Nucleus accumbens (tissue), 56 donors: ENCODE measurements at places on chromosomes 1 and 21.

DNA sequence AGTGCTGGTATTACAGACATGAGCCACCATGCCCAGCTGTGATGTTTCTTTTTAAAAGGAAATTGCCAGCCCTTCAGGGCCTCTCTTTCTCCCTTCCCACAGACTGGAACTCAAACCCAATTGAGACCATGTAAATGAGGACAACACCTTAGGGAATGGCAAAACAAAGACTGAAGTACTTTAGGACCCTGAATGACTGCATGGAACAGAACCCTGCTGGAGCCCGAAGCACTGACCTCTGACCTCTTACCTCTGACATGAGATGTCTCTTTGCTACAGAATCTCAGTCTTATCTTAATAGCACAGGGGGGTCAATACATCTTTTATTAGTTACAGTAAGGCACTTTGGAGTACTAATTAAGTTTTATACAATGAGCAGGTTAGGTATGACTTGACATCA lies 15.5 kb upstream of the DR1 start:
- DNase-seq, result no peak

GRCh38 chr1:10149231-10149630 lies 61.1 kb upstream of the KIF1B start:
- DNase-seq, result no peak

DNA sequence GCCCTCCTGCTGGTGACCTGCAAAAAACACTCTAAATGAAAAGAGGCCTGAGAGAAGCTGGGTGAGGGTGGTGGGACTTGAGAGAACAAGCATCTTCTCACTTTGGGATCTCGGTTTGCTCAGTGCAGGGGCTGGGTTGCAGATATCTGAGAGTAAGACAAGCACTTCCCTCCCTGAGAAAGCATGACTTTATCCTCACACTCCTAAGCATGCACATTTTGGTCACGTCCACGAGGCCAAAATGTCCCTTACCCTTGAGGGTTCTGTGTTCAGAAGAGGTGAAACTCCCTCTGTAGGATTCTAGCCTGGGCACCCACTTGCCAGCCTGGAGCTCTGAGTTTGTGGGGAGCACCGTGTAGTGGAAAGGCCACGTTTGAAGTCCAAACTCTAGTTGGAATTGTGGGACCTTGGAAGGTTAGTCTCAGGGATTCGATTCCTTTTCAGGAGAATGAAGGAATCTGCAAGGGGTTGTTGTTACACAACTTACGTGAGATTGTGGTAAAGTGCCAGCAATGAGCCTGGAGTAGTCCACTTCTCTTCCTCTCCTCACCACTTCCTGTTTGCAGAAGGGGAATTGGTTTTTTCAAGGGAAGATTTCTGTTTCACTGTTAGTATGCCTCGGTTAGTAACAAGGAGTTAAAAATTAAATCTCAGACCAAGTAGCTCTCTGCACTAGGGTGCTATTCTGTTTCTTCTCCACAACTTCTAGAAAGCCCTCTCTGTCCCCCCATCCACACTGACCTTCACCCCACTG lies 3.0 kb downstream of the FCAMR start:
- no peak for DNase-seq

DNA sequence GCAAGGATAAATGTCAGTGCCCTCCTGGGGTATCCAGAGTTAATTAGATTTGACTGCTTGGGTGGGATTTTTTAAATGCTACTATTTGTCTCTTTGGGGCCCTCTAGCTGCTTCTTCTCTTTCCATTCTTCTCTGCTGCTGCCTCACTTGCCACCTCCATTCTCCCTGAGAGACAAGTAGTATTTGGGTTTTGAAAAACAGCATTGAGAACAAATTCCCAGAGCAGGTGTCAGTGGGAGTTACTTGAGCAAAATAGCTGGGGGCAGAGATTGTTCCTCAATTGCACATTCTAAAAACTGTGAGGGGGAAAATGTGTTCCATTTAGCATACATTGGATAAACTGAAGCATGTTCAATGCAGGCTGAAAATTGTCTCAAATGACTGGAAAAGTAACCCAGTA lies 286.5 kb downstream of the CACNA1E start:
- DNase-seq, result no peak

DNA sequence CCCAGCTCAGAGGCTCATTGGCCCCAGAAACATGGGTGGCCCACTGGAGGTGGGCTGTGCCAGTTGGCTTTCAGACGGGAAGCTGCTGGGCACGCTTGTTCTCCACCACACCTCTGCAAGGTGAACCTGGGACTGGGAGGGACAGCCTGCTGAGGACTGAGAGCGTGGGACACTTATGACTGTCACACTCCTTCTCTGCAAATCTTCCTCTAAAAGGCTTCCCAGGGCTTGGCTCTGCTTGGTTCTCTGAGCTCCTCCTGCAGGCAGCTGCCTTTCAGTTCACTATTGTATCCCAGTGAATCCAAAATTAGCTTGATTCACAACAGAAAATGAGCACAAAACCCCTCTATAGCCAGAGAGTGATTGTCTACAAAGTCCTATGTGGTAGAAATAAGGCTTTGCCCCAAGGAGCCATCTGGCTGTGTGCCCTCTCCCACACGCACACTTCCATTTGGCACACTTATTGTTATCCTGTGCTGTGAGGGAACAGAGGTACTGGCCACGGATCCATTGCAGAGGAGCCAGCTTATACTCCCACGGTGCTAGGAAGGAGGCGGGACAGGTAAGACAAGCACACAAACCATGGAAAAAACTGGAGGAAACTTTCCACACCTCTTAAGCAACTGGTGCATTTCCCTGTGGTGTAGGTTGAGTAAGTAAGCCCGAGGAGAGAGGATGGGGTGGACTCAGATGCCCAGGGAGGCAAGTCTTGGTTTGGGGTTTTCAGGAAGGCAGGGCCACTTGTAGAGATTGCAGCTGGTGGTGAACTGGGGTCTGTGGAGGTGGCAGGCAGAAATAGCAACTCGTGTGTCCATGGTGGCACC lies 18.9 kb upstream of the BTG2 start:
- peak; percentile 66 for DNase-seq

GRCh38 chr1:227789084-227790033 lies 26.1 kb upstream of the PRSS38 start:
- no peak for DNase-seq

GRCh38 chr1:59384443-59384842 lies 87.5 kb downstream of the FGGY start:
- DNase-seq, result no peak

GRCh38 chr1:164498792-164499191 lies 60.2 kb upstream of the PBX1 start:
- no peak for DNase-seq

- DNase-seq, result no peak
Observed at GRCh38 chr1:52511851-52512615, 40.9 kb downstream of the TUT4 start.

- no peak for DNase-seq
Observed at GRCh38 chr1:37469386-37469785, 5.0 kb upstream of the ZC3H12A start.

GRCh38 chr1:243716906-243717305 lies 133.1 kb downstream of the AKT3 start:
- DNase-seq, result no peak

GRCh38 chr1:234327577-234328164 lies 45.6 kb upstream of the COA6 start:
- no peak for DNase-seq

DNA sequence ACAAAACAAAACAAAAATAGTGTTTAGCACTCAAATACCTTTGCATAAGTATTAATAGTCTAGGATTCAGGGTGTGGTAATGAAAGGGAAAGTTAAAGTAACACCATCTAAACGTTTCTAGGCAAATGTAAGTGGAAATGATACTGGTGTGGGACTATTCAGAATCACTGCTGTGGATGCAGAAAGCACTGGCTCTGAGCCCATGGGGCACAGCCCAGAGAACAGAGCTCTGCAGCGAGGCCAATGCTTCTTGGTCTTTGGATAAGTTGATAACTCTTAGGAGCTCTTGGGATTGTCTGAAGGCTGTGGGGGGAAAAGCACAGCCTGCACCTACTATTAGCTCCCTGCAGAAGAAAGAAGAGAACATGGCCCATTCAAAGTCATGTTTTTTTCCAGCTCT lies 21.4 kb upstream of the DNM3 start:
- peak; percentile 18 for DNase-seq

DNA sequence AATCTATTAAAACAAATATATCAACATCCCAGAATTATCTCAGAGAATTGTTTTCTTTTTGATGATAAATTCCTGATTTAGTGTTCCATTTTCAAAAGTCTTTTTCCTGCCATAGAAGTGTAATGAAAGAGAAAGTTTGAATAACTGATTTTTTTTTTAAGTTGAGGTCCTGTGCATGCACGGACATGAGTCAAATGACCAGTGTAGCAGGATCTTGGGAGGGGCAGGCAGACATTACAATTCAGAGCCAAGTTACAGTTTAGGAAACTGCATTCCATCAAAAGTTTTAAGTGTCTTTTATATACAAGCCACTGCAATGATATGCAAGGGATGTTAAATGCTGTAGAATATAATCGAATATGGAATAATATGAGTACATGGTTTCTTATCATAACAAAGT lies 227.5 kb downstream of the HMCN1 start:
- DNase-seq, result no peak

DNA sequence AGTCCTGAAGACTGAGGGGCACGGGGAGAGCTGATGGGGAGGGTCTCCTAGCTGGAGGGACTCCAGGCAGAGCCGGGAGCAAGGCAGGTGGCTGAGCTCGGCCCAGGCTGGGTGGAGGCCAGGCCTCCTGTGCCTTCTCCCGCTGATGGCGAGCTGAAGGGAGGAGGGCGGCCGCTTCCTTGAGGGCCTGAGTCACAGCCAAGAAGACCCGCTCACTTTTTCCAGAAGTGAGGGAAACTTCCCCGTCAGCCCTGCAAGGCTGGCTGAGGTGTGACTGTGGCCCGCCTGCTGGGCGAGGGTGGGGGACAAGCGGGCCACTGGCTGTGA lies 1.7 kb upstream of the VWA1 start:
- peak; percentile 43 for DNase-seq

GRCh38 chr1:200919386-200919785 lies 24.7 kb downstream of the INAVA start:
- DNase-seq, result no peak

GRCh38 chr1:25182629-25183028 lies 49.7 kb downstream of the SYF2 start:
- DNase-seq, result no peak

- DNase-seq, result no peak
Observed at GRCh38 chr1:2783435-2784397, 17.8 kb downstream of the TTC34 start.

GRCh38 chr1:66243548-66244130 lies 290.3 kb upstream of the SGIP1 start:
- no peak for DNase-seq

GRCh38 chr1:79874289-79874688 lies 867.8 kb upstream of the ADGRL4 start:
- no peak for DNase-seq
